ENCODE measurements at places on chromosomes 3 and 15.

DNA sequence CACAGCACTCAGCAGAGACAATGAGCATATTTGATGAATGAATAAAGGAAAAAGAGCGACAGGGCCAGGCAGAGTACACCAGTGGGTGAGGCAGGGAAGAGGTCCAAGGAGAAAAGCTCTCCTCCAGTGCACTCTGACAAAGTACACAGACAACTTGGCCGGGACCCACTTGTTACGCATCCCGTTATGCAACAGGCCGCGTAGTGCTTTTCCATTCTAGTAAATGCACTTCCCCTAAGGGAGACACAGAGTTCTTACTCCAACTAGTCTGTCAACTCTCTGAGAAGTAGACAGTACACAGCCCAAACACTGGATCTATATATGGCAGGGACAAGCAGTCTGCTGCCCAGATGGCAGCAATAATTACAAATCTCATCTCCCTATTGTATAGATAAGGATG is 18.5 kb downstream of the LARP6 start:
- DNase-seq: no peak

DNA sequence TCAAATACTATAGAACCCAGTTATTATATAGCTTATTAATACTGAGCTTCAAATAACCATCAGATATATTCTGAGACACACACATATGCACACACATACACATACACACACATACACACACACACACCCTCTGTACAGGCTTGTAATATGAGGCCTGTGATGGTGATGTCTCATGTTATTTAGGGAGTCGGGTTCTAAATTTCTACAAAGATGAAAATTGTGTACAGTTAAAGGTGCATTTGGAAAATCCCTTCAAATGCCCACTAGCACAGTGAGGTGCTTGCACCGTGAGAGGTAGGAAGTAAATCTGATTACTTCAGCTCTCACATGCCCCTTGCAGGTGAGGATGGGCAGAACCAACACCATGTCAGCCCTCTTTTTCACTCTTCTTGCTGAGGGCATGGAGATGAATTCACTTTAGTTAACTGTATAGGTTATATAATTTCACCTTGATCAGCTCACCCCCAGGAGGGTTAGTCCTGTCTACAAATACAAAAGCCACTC is 294.5 kb upstream of the PROK2 start:
- DNase-seq: no peak

DNA sequence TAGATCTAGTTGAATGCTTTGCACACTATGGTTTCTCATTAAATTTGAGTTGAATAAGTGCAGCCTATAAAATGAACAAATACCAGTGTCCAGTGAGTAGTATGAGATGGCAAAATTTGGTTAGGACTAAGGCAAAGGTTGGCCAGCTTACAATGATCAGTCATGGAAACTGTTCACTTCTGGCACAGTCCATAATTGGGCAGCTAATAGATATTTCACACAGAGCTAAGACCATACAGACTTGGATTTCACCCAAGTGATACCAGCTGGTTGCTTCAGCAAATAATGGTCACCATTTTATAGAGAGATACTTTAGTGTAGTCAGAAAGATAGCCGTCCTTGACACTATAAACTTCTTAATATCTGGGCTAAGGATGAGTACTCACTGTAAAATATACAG is 15.7 kb downstream of the GAP43 start:
- DNase-seq: no peak

- DNase-seq: peak; percentile 91
These were observed 29.2 kb downstream of the AP3B2 start for GRCh38 chr15:82680200-82681102.

- DNase-seq: no peak
These were observed 61.9 kb upstream of the NR2F2 start for GRCh38 chr15:96268442-96269204.

DNA sequence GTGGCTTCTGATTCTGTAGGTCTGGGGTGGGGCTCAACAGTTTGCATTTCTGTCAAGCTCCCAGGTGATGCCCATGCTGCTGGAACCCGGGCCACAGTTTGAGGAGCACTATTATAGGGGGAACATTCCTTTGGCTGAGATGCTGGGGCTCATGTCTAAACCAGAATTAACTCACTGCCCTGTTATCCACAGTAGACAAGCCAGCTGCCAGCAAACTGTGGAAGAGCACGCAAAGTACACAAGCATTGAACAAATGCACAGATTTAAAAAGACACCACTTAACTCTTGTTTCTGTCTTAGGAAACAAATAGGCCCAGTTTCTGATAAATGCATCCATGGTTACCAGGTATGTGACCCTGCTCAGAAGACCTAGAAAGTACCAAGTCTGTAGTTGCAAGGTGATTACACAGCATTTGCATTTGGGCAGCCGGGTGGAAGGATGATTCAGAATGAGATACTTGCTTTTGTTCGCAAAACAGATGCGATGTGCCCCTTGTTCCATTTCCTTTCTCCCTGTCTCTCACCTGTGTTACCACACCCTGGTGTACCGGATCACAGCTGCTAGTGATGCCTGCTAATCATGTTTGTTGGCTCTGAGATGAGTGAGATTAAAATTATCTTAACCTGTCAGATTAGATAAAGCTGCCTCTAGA is 12.4 kb downstream of the GYG1 start:
- peak; percentile 20 for DNase-seq

DNA sequence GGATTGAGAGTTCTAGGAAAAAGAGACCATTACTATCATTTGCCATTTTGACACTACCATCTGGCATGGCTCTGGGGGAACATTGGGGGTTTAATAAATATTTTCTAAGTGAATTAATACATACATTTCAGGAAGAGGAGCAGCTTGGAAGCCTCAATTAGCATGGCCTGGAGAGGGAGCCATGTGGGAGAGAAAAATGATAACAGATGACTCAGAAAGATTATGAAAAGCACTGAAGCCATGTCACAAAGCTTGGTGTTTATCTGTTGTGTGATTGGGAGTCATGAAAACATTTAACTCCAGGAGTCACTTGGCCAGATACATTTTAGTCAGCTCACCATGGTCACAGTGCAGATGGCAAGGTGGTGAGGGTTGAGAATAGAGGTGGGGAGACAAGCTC is 121.0 kb downstream of the SSR3 start:
- DNase-seq: no peak

- no peak for DNase-seq
These were observed 240.0 kb downstream of the THRB start for GRCh38 chr3:24254649-24255048.

- no peak for DNase-seq
These were observed 6.5 kb downstream of the PDCD10 start for GRCh38 chr3:167728176-167728575.

GRCh38 chr3:51393564-51393963 is 2.5 kb downstream of the RBM15B start:
- no peak for DNase-seq

DNA sequence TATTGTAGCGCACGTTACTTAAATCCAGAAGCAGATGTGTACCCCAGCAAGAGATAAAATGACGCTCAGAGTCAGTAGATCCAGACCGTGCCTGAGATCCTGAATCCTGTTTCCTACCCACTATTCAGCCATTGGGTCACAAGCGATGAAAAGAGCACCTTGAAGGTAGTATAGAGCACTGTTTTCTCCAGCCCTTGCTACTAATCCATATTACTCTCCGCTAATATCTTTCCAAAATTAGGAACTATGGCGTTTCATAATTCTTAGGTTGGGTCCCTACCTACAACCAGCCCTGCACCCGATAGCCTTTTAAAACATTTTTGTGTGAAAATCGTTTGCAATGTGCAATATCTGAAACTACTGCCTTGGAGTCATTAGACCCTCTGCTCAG is 596 bp downstream of the BTD start:
- DNase-seq: no peak

DNA sequence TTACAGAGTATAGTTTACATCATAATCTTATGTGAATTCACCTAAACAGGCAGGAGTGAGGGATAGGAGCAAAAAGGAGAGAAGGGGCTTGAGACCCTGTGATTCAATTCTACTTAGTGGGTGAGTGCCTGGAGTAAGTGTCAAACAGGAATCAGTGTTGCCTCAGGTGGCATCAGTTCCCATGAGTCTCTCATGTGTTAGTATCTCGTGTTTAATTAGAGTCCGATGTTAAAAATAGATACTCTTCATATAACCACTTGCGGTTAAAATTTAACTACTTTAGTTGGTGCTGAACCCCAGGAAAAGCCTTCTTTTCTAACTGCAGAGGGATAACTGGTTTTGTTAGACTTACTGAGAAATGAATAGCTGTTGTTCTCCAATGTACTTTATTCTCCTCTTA is 251.5 kb downstream of the SUCLG2 start:
- DNase-seq: no peak

- no peak for DNase-seq
These were observed 5.7 kb downstream of the GHSR start for GRCh38 chr3:172442606-172443005.

DNA sequence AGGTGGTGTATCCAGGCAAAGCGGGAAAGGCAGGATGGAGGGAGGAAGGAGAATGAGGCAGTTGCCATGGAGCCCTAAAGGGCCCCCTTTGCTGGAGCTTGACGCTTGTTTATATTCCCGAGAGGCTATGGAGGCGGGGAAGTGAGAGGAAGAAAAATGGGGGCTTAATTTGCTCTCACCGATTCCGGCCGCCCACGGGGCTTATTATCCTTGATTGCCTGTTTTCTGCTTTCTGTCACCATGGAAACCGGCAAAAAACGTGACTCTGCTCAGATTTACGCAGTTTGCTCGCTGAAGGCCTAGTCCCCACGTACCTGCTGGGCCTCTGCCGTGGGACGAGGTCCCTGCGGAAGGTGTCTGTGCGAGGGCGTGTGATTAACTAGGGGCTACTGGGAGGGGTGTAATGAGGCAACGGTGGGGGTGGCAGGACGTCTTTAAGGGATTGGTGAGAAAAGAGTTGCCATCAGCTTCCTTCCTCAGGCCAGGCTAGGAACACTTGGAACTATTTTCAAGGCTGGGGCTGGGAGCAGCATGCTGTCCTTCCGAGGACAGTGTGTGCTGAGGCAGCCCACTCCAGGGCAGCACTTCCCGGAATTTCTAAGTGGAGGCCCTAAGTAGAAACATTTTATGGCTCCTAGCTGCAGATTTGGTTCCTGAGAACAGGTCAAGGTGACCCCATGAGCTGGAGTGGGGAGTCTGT is 110.8 kb upstream of the NDN start:
- no peak for DNase-seq

DNA sequence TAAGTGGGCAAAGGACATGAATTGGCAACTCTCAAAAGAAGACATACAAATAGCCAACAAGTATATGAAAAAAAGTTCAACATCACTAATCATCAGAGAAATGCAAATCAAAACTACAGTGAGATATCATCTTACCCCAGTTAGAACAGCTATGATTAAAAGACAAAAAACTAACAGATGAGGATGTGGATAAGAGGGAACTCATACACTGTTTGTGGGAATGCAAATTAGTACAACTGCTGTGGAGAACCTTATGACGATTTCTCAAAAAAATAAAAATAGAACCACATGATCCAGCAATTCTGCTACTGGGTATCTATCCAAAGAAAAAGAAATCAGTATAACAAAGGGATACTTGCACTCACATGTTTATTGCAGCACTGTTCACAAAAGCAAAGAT is 28.6 kb downstream of the NEK10 start:
- DNase-seq: no peak

DNA sequence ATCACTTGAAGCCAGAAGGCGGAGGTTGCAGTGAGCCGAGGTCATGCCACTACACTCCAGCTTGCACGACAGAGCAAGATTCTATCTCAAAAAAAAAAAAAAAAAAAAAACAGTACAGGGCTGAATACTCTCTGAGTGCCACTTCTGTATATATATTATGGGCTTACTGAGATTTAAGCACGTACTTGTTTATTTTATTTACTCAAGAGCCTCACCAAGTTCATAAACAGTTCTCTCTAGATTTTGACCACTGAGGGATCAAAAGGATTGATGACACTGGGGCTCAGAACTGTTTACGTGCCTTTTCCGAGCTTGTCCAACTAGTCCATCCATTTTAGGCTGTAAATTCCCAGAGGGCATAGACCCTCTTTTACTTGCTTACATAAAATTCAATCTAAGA is 81.5 kb downstream of the FRMD4B start:
- DNase-seq: no peak

GRCh38 chr15:92709110-92709790 is 53.7 kb upstream of the FAM174B start:
- DNase-seq: no peak

- no peak for DNase-seq
These were observed 60.1 kb downstream of the RAD18 start for GRCh38 chr3:8903191-8903590.

DNA sequence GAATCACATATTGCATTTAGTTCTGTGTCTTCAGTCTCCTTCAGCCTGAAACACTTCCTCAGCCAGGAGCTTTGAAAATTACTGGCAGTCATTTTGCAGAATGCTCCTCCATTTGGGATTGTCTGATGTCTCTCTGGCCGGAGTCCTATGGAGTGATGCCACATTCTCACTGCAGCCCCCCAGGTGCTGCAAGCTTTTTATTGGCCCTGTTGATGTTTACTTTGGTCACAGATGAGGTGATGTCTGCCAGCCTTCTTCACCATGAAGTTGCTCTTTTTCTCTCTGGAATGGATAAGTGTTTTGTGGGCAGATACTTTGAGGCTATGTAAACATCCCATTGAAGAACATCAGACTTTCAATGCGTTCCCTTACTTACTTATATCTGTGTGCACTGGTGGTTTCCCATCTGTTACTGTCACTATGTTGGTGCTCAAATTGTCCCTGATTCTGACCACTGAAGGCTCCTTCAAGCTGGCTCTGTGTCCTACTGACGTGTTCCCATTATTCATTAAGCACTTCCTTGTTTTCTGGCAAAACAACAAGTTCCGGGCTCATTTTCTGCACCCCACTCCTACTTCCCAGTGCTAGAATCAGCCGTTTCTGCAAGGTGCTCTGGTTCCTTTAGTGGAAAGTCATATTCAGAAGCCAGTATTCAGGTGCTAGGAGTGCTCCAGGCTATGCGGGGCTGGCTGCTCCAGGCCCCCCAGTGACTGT is 1.4 kb upstream of the CLEC3B start:
- no peak for DNase-seq

GRCh38 chr3:2360815-2361214 is 262.1 kb downstream of the CNTN4 start:
- DNase-seq: no peak

DNA sequence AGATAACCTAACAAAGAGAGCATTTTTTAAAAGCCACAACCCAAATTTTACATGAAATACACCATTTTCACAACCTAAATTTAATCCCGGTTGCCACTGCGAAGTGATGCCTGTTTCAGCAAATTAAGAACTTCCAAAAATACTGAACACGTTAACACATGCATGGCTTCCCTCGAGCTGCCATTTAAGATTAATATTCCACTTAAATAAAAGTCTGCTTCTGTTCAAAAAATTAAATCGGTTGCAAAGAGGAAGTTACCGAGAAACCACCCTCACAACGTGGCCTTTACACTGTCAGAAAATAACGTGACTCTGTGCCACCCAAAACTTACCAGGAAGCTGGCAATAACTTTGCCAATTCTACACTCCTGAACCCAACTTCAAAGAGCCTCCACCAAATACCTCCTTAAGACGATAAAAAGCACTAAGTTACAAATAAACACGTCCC is 1.2 kb downstream of the TBL1XR1 start:
- no peak for DNase-seq

DNA sequence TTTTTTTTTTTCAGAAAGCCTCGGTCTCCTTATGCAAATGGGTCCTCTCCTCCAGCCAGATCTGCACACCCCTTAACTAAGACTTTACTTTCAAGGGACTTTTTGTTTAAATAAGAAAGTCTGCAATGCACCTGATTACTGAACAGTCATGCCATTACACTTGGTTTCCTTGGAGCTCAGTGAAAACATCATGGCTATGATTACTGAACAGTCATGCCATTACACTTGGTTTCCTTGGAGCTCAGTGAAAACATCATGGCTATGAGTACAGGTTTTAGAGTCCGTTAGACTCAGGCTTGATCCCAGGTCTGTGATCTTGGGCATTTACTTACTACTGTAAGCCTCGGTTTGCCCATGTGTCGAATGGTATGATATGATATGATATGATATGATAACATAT is 10.1 kb downstream of the ENTPD3 start:
- DNase-seq: no peak
